ENCODE measurements at places on chromosomes 12 and 14. TPM values are rescaled to one million over a fixed set of nuclear protein-coding genes. Genes with fewer than 3 reads are reported as not detected.

ANAPC5 gene
- total RNA-seq, result 122 TPM

ACVRL1 gene
- not detected for total RNA-seq

CLEC1B gene
- total RNA-seq, result not detected

COL2A1 gene
- 0.34 TPM for total RNA-seq

ESPL1 gene
- total RNA-seq, result 63.4 TPM

SMCO2 gene
- total RNA-seq, result not detected

SP1 gene
- 70.3 TPM for total RNA-seq

MAP3K9 gene
- total RNA-seq, result 8.0 TPM

OAS1 gene
- 22.7 TPM for total RNA-seq

LRIG3 gene
- total RNA-seq, result not detected

Measured in activated CD8-positive, alpha-beta T cell treated with anti-CD3 and anti-CD28 coated beads for 36 hours (primary cell).